Neural progenitor cell (in vitro differentiated cells): ENCODE measurements at places on chromosomes 11 and 22. TPM values are rescaled to one million over a fixed set of nuclear protein-coding genes. Genes with fewer than 3 reads are reported as not detected.

The KRTAP5-3 gene
- total RNA-seq, result not detected in 2 replicates

The MMP7 gene
- total RNA-seq, result not detected in 2 replicates

The DNAJB13 gene
- 0.28 TPM in 1 of 2 replicates, not detected in the other for total RNA-seq

The DEUP1 gene
- not detected in 2 replicates for total RNA-seq
